ENCODE measurements at places on chromosomes 4 and X.
A peak's percentile ranks its signal among the peaks of the same experiment; 100 is the strongest.

DNA sequence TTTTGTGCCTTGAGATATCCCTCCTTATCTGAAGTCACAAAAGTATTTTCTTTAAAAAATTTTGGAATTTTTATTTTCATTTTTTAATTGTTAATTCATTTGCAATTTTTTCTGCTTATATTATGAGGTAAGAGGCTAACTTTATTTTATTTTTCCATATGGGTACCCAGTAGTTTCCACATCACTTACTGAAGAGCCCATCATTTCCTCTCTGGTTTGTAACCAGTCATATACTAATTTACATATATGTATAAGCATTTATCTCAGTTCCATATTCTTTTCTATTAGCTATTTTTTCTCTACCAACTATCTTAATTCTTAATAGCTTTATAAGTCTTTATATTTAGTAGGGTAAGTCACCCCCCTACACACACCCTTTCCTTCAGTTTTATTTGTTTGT lies 27.0 kb downstream of the MGARP start:
- H3K4me1 ChIP-seq: no peaks in the 10 kb centered on the region
- H3K27ac ChIP-seq: no peak overlapping the region
- H3K36me3 ChIP-seq: no peaks in the 10 kb centered on the region
- no peak overlapping the region for H3K4me3 ChIP-seq

DNA sequence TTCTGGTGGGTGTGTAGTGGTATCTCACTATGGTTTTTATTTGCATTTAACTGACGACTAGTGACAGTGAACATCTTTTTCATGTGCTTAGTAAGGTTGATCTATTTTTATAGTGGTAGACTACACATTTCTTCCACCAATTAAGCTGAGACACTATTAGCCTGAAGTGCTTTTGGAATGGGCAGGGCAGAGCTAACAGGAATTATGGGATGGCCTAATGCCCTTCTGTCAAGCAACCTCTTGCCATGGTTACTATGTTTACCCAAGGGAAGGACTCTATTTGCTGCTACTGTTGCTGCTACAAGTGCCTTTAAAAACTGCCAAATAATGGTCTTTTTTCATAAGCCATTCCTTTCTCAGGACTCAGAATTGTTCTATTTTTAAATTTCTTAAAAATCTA lies 676.7 kb upstream of the ACTRT1 start:
- no peak for DNase-seq
- no peaks in the 10 kb centered on the region for H3K4me1 ChIP-seq
- H3K27ac ChIP-seq: no peak overlapping the region
- no peaks in the 10 kb centered on the region for H3K36me3 ChIP-seq
- H3K4me3 ChIP-seq: no peak overlapping the region

DNA sequence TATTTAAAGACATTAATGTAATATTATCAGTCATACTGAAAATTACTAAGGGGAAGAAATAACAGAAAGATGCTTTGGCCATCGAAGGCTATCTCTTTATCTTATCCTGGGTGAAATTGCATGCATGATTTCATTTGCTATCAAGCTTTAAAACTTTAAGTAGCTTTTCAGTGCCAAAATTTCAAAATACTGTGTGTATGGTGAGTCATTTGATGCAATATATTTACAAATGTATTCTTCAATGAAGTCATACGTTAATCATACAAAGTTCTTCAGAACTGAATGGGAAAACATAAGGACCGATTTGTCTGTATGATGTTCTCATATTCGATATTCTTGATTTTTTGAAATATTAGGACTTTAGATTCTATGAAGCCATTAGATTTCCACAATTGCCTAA lies 1295.8 kb upstream of the AGA start:
- no peak overlapping the region for H3K4me3 ChIP-seq
- no peaks in the 10 kb centered on the region for H3K4me1 ChIP-seq
- no peak for DNase-seq
- no peak overlapping the region for H3K27ac ChIP-seq
- no peaks in the 10 kb centered on the region for H3K36me3 ChIP-seq

DNA sequence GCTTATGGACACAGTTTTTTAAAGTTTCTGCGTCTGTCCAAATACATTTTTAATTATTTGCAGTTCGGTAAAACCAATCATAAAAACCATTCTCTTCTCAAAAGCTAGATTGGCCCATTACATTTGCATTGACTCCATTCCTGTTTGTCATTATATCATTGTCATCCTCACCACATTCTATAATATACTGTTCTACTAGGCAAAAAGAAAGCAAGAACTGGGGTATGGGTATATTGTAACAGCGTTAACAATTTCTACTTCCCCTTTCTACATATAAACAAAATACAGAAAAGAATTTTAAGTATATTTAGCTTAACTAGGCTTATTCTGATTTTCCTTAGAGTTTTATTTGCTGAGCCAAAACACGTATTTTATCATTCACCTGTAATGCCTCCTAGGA lies 91.8 kb downstream of the RAP1GDS1 start:
- no peaks in the 10 kb centered on the region for H3K27me3 ChIP-seq
- no peak overlapping the region for H3K4me3 ChIP-seq
- no peak for DNase-seq
- peaks cover 23% of the 10 kb centered on the region for H3K36me3 ChIP-seq
- no peak overlapping the region for H3K27ac ChIP-seq

DNA sequence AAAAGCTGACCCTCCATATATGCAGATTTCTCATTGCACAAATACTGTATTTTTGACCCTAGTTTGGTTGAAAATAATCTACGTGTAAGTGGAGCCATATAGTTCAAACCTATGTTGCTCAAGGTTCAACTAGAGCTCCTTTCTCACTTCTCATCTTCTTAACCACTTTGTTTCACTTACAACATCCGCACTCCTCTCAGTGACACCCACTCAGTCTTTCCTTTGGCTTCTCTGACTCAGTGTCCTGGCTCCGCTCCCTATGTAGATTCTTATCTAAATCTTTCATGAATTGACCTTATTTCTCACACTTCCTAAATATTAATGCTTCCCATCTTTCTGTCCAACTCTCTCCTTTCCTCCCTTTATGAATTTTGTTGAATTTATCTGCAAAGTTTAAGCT lies 32.9 kb upstream of the DKK2 start:
- no peaks in the 10 kb centered on the region for H3K27me3 ChIP-seq
- DNase-seq: no peak
- no peaks in the 10 kb centered on the region for H3K4me1 ChIP-seq
- H3K27ac ChIP-seq: no peak overlapping the region
- H3K4me3 ChIP-seq: no peak overlapping the region
- H3K36me3 ChIP-seq: no peaks in the 10 kb centered on the region

GRCh38 chrX:108947205-108947604 lies 210.8 kb upstream of the IRS4 start:
- no peak overlapping the region for H3K4me3 ChIP-seq
- H3K36me3 ChIP-seq: no peaks in the 10 kb centered on the region
- H3K27me3 ChIP-seq: no peaks in the 10 kb centered on the region
- no peak overlapping the region for H3K27ac ChIP-seq
- DNase-seq: no peak
- no peaks in the 10 kb centered on the region for H3K4me1 ChIP-seq

DNA sequence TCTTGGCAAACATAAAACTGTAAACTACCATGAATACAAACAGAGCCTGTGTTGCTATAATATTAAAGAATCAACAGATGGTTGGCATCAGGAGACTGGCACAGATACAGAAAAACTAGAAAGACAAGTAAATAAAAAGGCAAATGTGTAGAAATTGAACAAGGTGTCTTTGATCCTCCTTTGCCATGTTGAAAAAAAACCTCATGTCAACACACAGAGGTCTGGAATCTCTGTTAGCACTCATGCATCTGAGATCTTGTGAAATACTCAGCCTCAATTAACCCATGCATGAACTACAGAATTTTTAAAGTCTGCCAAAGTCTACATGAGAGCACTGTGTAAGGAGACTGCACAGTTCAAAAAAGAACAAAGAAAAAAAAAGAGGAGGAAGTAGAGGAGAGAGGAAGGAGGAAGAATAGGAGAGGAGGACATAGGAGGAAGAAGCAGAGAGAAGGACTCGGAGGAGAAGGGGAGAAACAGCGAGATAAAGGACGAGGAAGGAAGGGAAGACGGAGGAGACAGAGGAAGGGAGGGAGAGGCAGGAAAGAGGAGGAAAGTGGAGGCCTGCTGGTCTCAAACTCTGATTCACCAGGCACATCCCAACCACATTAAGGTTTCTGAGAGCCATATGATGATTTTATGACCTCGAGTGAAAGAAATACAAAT lies 52.8 kb downstream of the PRDM5 start:
- peaks cover 3% of the 10 kb centered on the region for H3K27me3 ChIP-seq
- no peaks in the 10 kb centered on the region for H3K36me3 ChIP-seq
- DNase-seq: no peak
- H3K27ac ChIP-seq: no peak overlapping the region
- H3K4me1 ChIP-seq: no peaks in the 10 kb centered on the region

DNA sequence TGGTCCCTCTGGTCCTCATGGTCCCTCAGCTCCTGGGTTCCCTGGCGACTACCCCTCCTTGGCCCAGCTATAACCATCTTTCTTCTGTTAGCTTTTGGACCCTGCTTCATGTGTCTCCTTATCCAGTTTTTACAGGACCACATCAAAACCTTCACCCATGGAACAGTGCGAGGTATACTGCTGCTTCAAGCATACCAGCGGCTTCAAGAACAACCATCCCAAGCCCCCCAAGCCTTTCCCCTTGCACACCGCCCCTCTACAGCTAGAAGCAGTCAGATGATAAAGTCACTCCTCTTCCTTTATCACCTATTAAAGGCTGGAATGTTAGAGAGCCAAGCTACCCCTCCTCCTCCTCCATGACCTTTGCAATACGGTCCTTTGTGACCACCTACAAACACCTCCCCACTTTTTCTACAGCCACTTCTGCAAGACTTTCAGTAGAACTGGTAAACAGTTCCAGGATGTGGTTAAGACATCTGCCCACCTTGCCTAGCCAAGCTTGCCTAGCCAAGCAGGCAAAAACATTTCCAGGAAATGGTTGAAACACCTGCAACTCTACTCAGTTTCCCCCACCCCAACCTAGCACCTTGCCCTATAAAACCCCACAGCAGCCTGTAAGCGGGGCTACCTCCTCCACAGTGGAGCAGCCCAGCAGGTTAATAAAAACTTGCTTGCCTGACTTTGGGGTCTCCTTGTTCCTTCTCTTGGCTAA lies 125.7 kb downstream of the ZC4H2 start:
- peak; percentile 9 for DNase-seq
- H3K27me3 ChIP-seq: peaks cover 2% of the 10 kb centered on the region
- H3K4me1 ChIP-seq: peaks cover 19% of the 10 kb centered on the region

DNA sequence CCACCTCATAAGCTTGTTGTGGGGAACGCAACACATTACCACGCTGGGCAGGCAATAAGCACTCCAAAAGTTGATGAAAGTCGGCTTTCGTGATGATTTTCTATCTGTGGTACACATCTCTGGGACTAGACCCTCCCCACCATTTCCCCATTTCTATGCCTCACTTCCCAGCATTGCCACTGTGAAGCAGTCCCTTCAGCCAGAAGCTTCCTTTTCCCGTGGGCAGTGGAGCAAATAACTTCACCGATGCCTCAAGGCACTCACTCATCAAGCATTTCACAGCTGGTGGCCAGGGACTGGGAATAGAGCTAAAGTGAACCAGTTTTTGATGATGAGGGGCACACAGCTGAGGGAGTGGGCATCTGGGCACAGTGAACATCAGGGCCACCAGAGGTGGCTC lies 18.9 kb downstream of the C4orf50 start:
- DNase-seq: no peak
- no peak overlapping the region for H3K4me3 ChIP-seq
- no peaks in the 10 kb centered on the region for H3K36me3 ChIP-seq
- H3K27me3 ChIP-seq: peaks cover 3% of the 10 kb centered on the region

DNA sequence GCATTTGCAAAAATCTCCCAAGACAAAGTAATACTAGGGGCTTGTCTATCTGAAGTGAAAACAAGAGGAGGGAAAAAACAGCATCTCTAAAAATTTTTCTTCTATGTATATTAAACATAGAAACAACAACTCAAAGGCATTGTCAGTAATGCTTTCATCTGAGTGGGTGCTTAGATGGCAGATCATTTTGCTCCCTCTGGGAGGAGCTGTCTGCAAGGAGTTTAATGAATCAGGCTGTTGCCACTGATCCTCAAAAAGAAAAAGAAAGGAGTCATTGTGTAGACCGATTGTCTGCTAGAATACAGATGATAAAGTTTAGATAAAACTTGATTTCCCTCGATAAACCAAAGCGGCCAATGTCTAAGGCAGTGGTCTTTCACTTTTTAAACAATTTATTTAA lies 49.7 kb upstream of the KLHL8 start:
- H3K4me1 ChIP-seq: no peaks in the 10 kb centered on the region
- no peak for DNase-seq
- no peak overlapping the region for H3K4me3 ChIP-seq
- peaks cover 5% of the 10 kb centered on the region for H3K27me3 ChIP-seq

GRCh38 chr4:14827111-14827510 lies 175.2 kb upstream of the CPEB2 start:
- no peak overlapping the region for H3K4me3 ChIP-seq
- no peaks in the 10 kb centered on the region for H3K4me1 ChIP-seq
- H3K36me3 ChIP-seq: no peaks in the 10 kb centered on the region
- DNase-seq: no peak
- no peak overlapping the region for H3K27ac ChIP-seq

- DNase-seq: no peak
- no peaks in the 10 kb centered on the region for H3K36me3 ChIP-seq
- no peak overlapping the region for H3K27ac ChIP-seq
- no peaks in the 10 kb centered on the region for H3K27me3 ChIP-seq
- H3K4me3 ChIP-seq: no peak overlapping the region
Measured at GRCh38 chr4:126427853-126428252, 1113.1 kb downstream of the FAT4 start.

DNA sequence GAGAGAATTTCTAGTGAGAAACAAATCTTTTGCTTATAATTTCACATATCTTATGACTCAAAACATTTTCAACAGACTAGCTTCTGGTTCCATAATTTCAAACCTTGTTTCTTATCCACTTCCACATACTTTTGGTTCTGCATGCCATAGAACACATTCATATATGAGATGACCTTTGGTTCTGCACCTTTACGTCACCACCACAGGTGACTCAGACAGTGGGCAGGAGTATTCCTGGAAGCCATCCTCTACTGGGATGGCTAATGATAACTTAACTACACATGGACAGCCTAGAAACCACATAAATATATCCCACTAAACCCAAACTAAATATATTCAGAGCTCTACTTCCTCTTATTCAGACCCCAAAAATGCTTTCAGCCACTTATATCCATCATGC lies 133.3 kb downstream of the DCK start:
- no peaks in the 10 kb centered on the region for H3K4me1 ChIP-seq
- H3K27ac ChIP-seq: no peak overlapping the region
- H3K36me3 ChIP-seq: no peaks in the 10 kb centered on the region
- no peak for DNase-seq

- peak overlapping the region; percentile 87 for H3K27ac ChIP-seq
- peaks cover 53% of the 10 kb centered on the region for H3K4me1 ChIP-seq
- H3K4me3 ChIP-seq: peak overlapping the region; percentile 27
Measured at GRCh38 chr4:128863312-128864075, 54.0 kb downstream of the JADE1 start.

GRCh38 chrX:131365766-131366165 lies 76.7 kb upstream of the IGSF1 start:
- DNase-seq: no peak
- H3K27ac ChIP-seq: no peak overlapping the region
- H3K4me3 ChIP-seq: no peak overlapping the region
- H3K27me3 ChIP-seq: no peaks in the 10 kb centered on the region
- no peaks in the 10 kb centered on the region for H3K4me1 ChIP-seq

- no peak for DNase-seq
- H3K27ac ChIP-seq: peak overlapping the region; percentile 82
- H3K4me3 ChIP-seq: peak overlapping the region; percentile 41
- peaks cover 46% of the 10 kb centered on the region for H3K4me1 ChIP-seq
- peaks cover 4% of the 10 kb centered on the region for H3K27me3 ChIP-seq
Measured at GRCh38 chrX:124238268-124238667, 94.2 kb upstream of the TEX13D start.

GRCh38 chrX:53433651-53434639 lies at the start of gene HSD17B10:
Gene HSD17B10 (minus strand): TSS chrX:53434370. CDS start chrX:53434345, 25 bp downstream.
- H3K27ac ChIP-seq: peak within 1 kb of the TSS; percentile 80
- peaks cover 15% of the 10 kb centered on the region for H3K36me3 ChIP-seq
- DNase-seq: peak; percentile 85
- peaks cover 24% of the 10 kb centered on the region for H3K4me1 ChIP-seq

All from activated T-helper 1 cell treated with anti-CD3 and anti-CD28 coated beads, Interleukin-12 subunit alpha, Interleukin-12 subunit beta, Interleukin-2, Interleukin-4 antibody, amounts not matched to agents 30 ng/mL and 10 ng/mL and 1 ng/mL, durations not matched to agents 14 hours and 24 hours and 36 hours (primary cell).